ENCODE measurements at places on chromosomes 3 and 15.

DNA sequence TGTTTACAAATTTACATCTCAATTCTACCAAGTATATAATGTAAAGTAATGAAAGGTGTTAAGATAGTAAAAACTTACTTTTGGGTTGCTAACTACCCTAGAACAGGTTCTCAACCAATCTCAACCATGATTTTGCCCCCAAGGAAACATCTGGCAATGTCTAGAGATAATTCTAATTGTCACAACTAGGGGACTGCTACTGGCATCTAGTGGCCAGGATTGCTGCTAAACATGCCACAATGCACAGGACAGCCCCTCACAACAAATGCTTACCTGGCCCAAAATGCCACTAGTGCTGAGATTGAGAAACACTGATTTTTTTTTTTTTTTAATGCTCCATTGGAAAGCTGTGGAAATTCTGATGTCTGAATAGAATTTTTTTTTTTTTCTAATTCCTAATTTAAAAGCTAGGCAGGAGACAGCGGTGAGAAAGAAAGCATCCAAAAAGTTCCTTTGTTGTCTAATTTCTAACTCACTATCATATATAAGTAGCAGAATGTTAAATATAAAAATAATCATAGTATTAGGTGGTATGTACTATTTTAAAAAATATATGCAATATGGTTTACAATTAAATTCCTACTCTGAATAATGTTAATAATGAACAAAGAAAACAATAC is 81.5 kb downstream of the TJP1 start:
- DNase-seq = no peak

GRCh38 chr15:63655683-63656372 is 58.6 kb downstream of the FBXL22 start:
- DNase-seq = no peak

- no peak for DNase-seq
Measured at GRCh38 chr3:180188512-180189309, 152.0 kb upstream of the PEX5L start.

GRCh38 chr15:89778861-89779260 is 2.7 kb downstream of the MESP2 start:
- DNase-seq = no peak

DNA sequence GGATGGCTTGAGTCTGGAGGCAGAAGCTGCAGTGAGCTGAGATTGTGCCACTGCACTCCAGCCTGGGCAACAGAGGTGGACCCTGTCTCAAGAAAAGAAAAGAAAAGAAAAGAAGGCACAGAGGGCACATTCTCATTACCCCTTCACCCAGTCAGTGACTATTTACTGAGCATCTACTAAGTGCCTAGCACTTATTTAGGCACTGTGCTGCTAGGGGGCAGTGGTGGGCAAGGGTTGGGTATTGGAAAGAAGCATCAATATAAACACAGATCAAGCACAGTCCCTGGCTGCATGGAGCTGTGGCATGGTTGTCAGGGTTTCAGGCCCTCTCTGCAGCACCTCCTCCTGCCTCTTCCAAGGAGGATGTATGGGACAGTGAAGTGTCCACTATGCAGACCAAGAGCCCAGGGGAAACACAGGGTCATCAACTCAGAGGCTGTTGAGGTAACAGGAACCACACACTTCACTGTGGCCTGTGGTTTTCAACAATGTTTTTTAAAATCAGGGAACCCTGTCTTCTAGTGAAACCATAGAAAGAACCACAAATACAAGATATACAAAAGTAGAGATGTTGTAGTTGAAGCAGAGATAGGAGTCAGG is 138.5 kb downstream of the RAB11A start:
- no peak for DNase-seq

DNA sequence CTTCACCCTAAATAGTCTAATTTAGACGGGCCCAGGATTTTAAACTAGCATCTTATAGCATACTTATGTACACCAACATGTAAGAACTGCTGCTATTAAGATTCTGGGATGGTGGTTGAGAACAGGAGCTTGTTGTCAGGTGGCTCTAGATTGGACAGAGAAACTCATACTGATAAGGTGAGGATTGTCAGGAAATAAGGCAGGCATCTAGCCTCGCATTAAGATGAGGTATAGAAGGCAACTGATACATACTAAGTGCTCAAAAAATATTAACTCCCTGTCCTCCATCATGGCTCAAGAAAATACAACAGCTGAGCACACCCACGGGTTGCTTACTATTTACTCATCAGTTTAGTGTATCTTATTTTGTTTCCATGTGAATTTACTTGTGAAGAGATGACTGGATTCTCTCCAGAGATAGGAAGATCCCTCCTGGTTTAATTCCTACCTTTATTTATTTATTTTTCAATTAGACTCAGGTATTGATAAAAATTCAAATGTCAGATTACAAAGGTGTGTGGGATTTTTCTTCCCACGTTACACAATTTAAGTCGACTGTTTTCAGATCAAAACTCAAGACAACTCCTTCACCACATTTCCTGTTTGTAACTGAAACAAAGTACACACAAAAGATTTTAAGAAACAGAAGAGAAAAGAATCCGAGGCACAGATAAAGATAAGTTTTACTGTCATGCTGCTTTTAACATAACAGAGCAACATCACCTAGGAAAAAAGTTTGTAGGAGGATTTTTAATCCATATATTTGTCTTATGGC is at the start of gene TRAT1:
TRAT1 (plus strand) TSS at position 664 of the 775 bp plus-strand sequence. CDS start 142 bp downstream, outside the sequence.
- no peak for DNase-seq

DNA sequence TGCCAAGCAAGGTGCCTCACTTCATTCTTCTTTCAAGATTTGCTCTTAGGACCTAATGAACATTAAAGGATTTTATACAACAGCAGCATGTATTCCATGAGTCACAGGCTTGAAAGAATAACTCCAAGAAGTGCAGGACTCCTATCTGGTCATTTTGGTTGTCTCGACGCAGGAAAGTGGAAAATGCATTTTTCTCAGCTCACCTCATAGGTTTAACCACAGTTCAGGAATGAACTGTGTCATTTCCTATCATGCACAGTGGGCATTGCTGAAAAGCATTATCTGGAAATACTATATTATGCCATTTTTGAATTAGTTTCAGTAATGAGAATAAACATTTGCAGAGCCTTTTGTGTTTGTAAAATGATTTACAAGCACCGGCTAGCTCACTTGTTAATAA is 98.7 kb upstream of the BFSP2 start:
- no peak for DNase-seq

- no peak for DNase-seq
Measured at GRCh38 chr15:55564347-55565145, 23.6 kb downstream of the PYGO1 start.

- DNase-seq = no peak
Measured at GRCh38 chr3:68919000-68919399, 13.3 kb downstream of the TAFA4 start.

- no peak for DNase-seq
Measured at GRCh38 chr3:104553121-104553520, 813.6 kb upstream of the ALCAM start.

DNA sequence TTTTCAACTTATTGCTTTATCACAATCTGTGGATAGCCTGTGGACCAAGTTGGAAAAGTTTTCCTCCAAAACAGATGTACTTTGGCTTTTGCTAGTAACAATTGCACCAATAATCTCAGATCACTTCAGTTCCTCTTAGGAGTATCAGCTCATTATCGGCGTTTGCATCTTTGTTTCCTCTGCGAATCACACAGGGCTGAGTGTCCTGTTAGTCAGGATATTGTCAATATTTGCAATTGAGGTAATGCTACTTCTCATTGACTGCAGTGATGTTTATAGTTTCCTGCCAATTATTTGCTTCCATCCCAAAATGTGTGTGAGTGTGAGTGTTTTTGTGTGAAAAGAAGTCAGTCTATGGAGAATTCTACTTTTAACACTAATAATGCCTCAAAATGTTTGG is 545.0 kb downstream of the SI start:
- no peak for DNase-seq

DNA sequence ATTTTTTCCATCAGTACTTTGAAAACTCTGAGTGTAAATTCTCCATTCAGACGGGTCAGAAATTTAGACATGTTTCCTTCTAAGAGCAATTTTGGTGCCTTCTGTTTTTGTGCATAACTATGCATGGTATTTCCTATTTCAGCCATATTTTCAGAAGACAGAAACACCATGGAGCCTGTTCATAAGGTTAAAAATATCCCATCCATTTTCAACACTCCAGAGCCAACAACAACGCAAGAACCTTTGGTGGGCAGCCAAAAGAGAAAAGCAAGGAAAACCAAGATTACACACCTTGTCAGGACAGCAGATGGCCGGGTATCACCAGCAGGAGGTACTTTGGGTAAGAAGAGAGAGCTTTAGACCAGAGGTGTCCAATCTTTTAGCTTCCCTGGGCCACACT is 275.6 kb downstream of the BBX start:
- no peak for DNase-seq

- DNase-seq = no peak
Measured at GRCh38 chr3:133988631-133989161, 41.0 kb downstream of the SLCO2A1 start.

GRCh38 chr3:99351122-99351521 is 287.3 kb upstream of the COL8A1 start:
- DNase-seq = no peak

All from GM12892 (cell line).